Activated CD8-positive, alpha-beta memory T cell treated with anti-CD3 and anti-CD28 coated beads for 1 hour (primary cell): ENCODE measurements at places on chromosomes 5 and 9.

- DNase-seq: no peak
Observed at GRCh38 chr5:6485441-6485840, 36.8 kb downstream of the UBE2QL1 start.

DNA sequence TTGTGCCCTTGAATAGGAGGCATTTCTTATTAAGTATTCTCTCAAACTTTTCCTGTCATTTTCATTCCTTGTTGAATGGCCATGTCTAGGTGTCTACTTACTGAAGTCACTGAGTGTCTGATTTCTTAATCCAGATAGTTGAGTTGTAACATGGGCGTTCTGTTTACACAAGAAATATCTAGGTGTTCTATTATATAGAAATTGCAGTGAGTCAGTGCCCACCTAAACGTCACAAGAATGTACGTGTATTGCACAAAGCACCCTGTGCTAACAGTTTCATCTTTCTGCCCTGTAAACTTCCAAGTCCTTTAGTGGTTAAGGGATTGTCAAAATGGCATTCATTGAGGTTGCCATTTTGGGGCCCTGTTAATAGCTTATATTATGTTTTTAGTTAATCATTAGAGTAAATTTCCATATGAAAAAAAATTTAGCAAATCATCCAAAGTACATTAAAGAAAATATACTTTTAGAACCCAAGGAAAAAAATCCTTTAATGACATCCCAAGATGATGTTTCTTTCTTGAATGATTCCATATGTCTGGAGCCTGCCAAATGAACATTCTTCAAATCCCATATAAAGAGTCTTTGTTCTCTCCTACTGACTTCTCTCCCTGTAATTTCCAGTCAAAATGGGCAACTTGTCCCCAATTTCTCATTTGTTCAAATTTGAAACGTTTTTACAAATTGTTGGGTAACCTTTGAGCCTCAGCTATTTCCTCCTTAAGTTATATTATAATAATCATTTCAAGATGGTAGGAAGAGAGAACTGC, 114.2 kb downstream of the GOLPH3 start:
- DNase-seq: no peak

DNA sequence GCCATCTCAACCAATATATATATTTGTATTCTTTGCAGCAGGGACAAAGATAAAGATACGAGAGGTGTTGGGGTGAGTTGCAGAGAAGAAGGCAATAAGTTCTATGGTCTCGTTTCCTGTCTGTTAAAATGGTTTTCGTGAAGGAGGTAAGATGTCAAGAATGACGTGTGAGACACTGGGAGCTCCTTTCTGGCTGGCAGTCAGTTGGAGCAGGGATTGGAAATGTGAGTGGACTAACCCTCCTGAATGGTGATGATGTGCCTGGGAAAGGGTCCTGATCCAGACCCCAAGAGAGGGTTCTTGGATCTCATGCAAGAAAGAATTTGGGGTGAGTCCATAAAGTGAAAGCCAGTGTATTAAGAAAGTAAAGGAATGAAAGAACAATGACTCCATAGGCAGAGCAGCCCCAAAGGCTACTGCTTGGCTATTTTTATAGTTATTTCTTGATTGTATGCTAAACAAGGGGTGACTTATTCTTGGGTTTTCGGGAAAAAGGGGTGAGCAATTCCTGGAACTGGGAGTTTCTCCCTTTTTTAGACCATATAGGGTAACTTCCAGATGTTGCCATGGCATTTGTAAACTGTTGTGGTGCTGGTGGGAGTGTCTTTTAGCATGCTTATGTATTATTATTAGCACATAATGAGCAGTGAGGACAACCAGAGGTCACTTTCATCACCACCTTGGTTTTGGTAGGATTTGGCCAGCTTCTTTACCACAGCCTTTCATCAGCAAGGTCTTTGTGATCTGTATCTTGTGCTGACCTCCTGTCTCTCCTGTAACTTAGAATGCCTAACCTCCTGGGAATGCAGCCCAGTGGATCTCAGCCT, 53.7 kb downstream of the SPATA31C2 start:
- no peak for DNase-seq

DNA sequence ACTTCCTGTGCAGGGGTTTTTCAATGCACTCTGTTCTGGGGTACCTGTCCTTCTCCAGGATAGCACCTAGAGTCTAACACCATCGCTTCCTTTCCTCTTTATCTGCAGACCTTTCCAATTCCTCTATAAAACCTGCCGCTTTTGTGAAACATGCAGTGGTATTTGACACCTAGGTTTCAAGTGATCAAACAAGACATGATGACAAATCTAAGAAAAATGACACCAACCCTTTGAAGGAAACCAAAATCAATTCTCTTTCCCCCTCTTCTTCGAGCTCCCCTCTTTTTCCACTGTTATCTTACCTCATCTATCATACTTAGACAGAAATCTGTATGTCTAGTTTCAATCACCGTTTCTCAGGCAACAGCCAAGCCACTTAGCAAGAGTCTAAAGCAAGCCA, 25.6 kb upstream of the RANBP17 start:
- no peak for DNase-seq

- DNase-seq: no peak
Observed at GRCh38 chr5:181215997-181216989, 6.8 kb upstream of the TRIM41 start.

- no peak for DNase-seq
Observed at GRCh38 chr5:37859805-37860204, 20.0 kb upstream of the GDNF start.

GRCh38 chr9:2378266-2378665, 243.3 kb upstream of the VLDLR start:
- DNase-seq: no peak

DNA sequence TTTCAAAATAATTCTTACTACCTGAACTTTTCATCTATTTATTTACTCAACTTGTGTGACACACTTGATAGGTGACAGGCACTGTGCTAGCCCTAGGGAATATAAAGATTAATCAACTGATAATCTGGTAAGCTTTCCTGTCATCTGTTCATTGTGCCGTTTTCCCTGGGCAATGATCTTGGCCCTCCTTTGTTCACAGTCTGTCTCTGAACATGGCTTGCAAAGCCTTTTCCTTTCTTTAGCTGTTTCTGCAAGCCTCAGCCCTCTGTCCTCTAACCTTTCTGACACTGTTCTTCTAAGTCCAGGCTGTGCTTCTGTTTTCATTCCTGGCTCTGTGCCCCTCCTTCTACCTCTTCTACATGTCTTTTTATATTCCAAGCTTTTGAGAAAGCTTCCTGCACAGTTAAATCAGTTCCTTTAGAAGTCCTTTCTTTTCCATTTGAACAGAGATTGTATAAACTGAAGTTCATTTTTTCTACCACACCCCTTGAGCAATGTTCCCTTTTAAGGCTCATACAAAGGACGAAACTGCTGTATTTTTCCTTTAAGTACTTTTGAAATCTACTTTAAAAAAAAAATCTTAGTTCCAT, 803.0 kb upstream of the ZNF608 start:
- no peak for DNase-seq

DNA sequence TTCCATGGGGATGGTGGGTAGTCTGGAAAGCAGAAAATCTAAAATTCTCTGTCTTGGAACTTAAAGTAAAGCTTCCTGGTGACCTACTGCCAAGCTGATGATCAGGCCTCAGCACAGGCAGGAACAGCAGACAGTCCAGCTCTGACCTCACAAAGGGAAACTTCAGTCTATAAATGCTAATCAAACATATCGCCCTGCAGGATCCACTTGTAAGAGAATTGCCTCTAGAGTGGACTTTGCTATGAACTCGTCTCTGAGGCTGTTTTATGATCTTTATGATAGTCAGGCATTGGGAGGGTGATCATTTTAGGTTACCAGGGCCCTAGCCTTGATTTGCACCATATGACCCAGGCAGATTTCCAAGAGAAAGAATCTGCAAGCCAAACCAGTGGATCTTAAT, 67.6 kb upstream of the SELENOP start:
- DNase-seq: no peak

GRCh38 chr5:134111741-134112647, 2.5 kb upstream of the TCF7 start:
- no peak for DNase-seq

- no peak for DNase-seq
Observed at GRCh38 chr5:117665121-117665520, 1090.5 kb upstream of the SEMA6A start.
